Stimulated activated CD4-positive, alpha-beta T cell treated with anti-CD3 and anti-CD28 coated beads, Interleukin-1b, Interleukin-23, amount 100 ng/mL, for 48 hours (primary cell): ENCODE measurements at places on chromosomes 13 and 19.
A peak's percentile ranks its signal among the peaks of the same experiment; 100 is the strongest.

DNA sequence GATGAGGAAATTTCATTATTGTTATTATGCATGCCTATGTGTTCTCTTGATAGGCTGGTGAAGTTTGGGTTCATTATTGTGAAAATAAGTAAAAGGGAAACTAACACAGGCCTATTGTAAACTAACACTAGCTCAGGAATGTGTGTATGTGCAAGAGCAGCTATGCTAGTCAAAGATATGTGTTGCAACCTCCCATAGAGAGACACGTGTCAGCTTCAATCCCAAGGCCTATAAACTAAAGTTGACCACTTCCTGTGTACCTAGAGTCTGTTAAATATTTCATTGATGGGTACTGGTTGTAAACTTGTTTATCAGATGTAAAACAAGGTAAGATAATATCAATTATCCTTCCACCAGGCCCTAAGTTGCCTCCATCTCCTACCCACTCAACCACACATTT is 44.7 kb upstream of the ZNF30 start:
- no peak for DNase-seq

GRCh38 chr13:60501236-60501635 is 104.2 kb downstream of the TDRD3 start:
- DNase-seq = no peak

DNA sequence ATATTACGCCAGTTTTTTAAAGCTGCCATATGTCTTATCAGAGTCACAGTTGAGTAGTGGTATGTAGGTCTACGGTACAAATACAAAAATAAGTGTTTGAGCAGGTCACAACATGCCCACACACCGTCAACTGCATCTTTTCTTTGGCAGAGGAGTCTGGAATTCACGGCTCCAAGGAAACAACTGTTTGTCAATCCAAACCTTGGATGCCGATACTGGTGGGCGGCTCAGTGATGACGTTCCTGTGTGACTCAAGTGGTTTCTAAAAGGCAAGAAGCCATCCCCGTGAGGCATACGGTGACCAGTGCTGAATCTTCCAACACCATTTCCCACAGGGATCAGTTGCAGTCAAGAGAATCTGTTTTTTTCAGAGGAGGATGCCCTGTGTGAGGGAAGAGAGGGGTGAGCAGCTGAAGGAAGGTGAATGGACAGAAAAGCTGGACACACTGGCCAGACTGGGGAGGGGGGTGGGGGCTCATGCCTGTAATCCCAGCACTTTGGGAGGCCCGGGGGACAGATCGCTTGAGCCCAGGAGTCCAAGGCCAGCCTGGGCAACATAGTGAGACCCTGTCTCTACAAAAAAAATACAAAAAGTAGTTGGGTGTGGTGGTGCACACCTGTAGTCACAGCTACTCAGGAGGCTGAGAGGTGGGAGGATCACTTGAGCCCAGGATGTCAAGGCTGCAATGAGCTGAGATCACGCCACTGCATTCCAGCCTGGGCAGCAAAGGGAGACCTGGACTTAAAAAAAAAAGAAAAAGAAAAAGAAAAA is 22.8 kb upstream of the CEBPG start:
- no peak for DNase-seq

GRCh38 chr19:51607920-51608562 is 22.2 kb downstream of the SIGLEC5 start:
- peak; percentile 67 for DNase-seq

- DNase-seq = no peak
These were observed 24.5 kb downstream of the ZDHHC20 start for GRCh38 chr13:21434588-21434987.

GRCh38 chr19:49860336-49861102 is 6.9 kb downstream of the PNKP start:
- no peak for DNase-seq

DNA sequence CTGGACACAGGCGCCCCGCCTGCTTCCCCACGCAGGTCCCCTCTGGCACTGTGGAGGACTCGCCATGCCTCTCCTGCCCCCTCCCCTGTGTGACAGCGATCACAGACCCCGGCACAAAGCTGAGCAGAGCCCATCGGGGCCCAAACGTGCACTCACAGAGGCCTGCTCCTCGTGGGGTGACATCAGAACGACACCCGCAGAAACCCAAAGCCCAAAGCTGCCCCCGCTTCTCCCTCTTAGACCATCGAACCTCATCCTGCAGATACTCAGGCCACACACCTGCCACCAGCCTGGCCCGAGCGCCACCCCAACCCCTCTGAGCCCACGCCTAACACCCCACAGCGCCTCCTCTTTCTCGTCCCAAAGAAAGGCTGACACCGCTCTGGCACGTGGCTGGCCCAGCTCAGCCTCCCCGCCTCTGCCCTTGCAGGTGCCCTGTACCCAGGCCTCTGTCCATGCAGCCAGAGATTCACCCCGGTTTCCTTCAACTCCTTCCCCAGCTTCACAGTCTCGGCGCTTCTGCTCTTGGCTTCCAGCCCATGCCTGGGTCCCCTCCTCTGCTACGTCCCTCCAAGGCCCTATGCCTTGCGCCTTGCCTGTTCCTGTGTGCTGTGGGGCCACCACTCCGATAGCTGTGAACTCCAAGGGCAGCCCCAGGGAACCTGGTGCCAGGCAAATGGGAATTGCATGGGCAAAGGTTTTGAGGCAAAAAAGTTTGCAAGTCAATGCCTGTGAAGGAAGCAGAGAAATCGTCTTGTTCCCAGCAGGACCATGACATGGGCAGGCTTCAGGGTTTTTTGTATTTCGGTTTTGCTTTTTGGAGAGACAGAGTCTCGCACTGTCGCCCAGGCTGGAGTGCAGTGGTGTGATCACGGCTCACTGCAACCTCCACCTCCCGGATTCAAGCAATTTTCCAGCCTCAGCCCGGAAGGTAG is 831 bp upstream of the CBARP start:
- DNase-seq = no peak

DNA sequence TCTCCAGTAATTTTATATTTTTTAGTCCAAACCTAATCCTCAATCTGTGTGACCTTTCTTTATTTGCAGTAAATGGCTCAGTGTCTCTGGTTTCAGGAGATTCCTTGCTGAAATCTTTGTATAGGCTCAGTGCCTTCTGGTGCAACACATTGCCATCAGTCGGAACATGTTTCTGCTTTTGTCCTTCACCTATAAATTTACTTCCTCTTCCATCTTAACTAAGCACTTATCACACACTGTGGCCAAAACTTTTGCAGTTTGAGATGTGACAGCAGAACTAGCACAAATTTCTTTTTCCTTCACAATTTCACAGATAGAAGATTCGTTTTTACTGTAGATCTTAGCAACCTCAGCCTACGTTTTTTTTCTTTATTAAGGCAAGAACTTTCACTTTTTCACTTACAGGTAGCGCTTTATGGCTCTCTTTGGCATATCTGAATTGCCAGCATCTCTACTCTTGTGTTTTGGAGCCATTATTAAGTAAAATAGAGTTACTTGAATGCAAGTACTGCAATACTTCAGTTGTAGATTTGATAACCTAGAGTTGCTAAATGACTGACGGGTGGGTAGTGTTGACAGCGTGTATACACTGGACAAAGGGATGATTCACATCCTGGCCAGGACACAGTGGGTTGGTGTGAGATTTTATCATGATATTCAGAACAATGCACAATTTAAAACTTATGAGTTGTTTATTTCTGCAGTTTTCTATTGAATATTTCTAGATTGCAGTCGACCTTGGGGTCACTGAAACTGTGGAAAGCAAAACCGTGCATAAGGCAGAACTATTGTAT is 44.3 kb downstream of the NDFIP2 start:
- DNase-seq = no peak

DNA sequence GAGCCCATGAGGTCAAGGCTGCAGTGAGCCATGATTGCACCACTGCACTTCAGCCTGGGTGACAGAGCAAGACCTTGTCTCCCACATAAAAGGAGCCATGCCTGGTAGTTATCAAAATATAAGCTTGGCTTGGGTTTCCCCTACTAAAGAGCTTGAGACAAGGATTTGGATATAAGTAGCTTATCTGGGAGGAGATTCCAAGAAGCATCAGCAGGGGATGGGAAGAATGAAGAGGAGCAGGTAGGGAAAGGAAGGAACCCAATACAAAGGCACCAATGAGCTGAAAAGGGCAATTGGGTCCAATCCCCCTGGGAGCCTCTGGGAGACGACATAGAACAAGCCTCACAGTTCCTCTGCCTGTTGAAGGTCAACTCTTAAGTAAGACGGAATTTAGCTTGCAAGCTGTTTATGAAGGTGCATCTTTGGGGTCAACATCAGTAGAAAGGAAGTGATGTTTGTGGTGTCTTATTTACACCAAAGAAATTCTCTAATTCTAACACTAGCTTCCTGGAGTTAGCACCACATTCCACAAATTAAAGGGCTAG is 7.4 kb upstream of the CLEC4G start:
- DNase-seq = no peak

GRCh38 chr19:10424011-10424637 is 3.8 kb downstream of the PDE4A start:
- peak; percentile 66 for DNase-seq

GRCh38 chr13:75308222-75308621 is 173.7 kb downstream of the TBC1D4 start:
- peak; percentile 63 for DNase-seq

DNA sequence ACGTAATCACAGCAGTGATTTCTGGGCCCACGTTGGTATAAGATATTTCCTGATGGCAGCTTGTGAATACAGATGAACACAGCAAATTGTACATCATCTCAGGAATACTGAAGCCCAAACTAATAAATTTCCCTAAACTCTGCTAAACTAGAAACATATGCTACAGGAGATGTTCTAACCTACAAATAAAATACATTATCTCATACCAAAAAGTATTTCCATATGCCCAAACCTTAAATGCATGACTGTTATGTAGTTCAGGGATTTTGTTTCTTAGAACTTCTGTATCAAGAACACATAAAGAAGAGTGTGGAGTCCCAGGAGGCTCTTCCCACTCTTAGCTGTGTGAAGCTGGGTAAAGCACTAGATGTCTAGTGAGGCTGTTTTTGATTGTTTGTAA is 138.4 kb downstream of the RFC3 start:
- no peak for DNase-seq
